ENCODE measurements at places on chromosomes 2 and 18.

DNA sequence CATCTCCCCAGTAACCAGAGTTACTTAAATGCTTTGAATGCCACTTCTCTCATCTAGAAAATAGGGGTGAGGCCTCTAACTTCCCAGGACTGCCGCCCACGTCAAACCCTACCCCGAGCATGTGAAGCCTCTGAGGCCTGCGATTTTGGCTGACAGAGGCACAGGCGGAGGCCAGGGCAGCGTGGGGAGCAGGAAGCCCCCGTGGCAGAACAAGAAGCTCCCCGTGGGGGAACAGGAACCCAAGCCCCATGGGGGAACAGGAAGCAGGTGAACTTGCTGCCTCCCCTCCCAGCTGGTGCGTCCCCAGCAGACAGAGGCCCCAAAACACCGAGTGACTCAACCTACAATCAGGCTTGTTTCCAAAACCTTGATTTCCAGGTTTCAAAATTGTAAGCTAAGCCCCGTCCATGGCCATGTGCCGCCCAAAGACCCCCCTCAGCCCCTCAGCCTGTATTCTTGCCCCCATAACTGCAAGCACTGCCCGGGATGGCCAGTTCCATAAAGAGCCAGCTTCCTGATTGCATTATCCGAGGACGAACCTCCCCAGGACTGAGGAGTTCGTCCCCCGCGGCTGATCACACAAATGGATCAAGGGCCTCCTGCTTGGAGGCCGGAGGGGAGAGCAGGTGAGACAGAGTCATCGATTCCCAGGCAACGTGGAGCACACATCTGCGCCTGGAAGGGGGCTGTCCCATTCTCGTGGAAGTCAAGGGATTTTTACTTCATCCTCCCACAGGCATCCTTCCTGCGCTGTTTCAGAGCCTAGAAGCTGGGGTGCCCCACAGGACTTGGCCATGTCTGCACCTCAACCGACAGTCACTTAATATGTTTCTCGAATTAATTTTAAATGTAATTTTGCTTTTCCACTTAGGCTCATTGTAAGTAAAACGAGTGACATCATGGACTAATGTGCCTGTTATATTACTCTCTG is 36.3 kb upstream of the CTDP1 start:
- no peak for DNase-seq

DNA sequence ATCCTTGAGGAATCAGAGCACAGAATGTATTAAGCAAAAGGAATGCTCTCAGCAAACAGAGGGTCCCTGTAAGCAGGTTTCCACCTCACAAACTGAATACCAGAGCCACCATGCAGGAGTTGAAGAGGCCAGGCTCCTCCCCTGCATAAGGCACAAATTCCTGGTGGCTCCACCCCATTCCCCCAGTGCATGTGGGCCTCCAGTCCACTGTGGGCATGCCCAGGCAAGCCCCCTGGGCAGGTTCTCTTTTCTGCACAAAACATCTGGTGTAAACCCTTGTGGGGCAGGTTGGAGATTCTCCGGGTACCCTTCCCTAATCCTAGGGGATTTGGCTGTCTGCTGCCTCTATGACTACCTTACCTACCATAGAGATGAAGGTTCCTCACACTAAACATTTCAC is 166.5 kb downstream of the PTPRM start:
- no peak for DNase-seq

DNA sequence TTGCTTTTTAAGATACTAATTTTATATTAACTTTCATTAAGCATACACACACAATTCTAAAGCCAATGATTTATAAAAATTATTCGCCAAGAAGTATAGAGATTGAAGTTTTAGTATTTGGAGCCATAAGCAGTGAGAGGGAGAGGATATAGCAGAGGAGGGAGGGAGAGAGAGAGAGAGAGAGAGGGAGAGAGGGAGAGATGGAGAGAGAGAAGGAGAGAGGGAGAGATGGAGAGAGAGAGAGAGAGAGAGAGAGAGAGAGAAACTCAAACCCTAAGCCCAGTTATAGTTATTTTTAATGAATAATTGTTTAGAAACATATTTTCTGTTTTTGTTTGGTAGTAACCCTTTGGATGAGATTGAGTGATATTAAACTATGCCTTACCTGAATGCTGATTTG is 5.3 kb downstream of the TWIST2 start:
- no peak for DNase-seq

DNA sequence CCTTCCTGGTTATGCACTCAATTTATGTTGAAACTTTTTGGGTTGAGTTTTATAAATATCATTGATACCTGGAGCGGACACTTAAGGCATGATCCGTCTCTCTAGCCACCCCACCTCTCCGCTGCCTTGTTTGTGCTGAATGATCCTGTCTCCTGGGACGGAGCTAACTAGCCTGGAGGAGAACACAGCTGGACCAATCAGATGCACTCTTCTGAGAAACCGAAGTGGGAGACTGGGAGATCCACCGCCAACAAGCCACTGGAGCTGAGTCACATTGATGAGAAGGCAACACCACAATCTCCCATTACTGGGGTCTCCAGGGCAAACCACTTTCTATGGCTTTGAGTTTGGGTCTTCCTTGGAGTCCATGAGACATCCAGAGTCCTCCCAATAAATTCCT is 29.3 kb downstream of the CYP26B1 start:
- no peak for DNase-seq

GRCh38 chr18:46293742-46294181 is 189.6 kb downstream of the HAUS1 start:
- DNase-seq: no peak

DNA sequence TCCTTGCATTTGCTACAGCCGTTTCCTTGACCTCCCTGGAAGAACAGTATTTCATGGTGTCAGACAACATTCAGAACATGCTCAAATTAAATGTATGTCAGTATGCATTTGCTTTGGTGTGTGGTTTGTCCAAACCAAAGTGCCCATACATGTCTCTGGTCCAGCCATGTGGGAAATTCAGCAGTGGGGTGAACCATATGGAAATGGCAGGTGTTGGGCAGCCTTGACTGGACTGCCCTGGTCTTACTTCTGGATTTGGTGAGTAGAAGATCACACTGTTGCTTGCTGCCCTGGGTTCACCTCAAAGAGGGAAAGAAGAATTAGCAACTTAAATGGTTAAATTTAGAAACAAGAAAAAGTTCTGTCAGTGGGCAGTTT is 84.5 kb downstream of the MSH2 start:
- no peak for DNase-seq

- no peak for DNase-seq
Measured at GRCh38 chr18:35389095-35389618, 12.0 kb upstream of the ZNF396 start.

Data from HTR-8/SVneo (cell line).